Hematopoietic multipotent progenitor cell treated with erythropoietin and hydrocortisone succinate and interleukin-3 and kit ligand, for 4 days (in vitro differentiated cells): ENCODE measurements at places on chromosomes 13 and 19.

GRCh38 chr19:3065675-3066357 lies 3.5 kb upstream of the TLE5 start:
- DNase-seq, result peak; percentile 49

DNA sequence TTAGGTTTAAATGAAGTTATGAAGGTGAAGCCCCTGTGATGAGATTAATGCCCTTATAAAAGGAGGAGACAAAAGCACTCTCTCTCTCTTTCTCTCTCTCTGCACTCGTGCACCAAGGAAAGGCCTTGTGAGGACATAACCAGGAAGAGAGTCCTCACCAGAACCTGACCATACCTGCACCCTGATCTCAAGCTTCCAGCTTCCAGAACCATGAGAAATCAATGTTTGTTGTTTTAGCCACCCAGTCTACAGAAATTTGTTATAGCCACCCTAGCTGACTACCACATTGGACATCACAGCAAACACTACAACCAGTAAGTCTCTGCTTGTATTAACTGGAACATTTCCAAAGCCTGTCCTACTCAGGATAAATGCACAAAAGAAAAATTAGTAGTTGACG lies 34.7 kb upstream of the WDFY2 start:
- DNase-seq, result no peak

DNA sequence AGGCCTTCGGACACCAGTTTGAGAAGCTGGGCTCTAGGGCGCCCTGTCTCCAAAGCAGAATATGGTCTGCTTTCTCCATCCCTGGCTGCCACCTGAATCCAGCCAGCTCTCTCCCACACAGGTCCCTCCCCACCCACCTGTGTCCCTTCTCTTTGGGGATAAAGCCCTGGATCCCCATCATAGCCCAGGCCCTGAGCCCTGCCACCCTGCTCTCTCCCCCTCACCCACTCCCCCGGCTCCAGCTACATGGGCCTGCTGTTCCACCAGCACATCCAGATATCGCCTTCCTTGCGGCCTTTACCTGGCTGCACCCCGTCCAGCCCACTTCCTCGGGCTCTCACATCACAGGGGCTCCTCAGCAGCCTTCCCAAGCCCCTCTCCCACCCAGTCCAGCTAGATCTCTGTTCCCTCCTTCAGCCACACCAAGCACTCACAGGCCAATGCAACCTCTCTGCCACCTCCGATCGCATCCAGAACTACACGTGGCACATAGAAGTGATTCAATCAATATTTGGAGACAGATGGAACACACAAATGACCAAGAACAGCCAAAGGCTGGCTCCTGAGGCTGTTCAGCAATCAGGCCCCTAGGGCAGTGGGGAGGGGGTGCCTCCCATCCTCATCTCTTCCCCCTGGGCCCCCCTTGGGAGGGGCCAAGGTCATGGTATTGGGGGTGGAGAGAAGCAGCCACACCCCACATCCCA lies 7.6 kb downstream of the AKT2 start:
- no peak for DNase-seq

- peak; percentile 24 for DNase-seq
These were observed 27.4 kb upstream of the TINCR start for GRCh38 chr19:5595129-5595528.

DNA sequence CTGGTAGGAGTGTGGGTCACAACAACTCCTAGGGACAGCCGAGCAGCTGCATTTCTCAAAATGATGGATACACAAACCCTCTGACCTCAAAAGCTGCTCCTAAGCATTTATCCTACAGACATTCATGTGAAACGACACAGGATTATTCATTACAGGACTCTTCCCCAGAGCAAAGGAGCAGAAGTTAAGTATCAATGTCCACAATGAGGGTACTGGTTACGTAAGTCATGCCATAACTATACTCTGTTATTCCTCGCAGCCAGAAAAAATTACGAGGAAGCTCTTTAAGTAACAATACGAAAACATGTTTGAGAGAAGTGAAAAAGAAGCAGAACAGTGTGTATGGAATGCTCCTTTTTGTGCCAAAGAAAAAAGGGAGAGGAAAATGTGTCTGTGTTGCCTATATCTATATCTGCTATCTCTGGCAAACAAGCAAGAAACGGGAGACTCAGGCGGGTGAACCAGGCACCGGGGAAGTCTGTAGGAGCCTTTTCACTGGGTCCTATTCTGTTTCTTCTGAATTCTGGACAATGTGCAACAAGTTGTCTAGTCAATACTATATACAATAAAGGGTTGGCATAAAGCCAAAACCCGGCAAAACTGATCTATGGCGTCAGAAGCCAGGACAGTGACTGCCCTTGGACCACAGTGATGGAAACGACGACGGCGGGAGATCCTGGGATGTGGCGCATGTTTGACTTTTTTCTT lies 1.3 kb downstream of the ISOC2 start:
- peak; percentile 36 for DNase-seq

- no peak for DNase-seq
These were observed 4.4 kb upstream of the SBK3 start for GRCh38 chr19:55549500-55550320.

DNA sequence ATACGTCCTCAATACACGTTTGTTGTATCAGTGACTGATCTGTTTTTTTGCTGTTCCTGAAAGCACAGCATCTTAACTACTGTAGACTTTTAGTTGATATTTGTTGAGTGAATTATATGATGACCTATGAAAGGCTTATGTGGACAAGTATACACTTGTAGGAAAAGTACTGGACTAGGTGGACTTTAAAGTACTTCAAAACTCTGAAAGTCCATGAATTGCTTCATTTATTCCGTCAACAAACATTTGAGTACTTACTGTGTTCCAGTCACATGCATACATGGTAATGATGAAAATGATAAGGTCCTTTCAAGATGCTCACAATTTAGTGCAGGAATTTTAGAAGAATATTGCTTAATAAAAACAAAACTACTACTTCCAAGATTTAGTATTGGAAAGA lies 3.1 kb downstream of the WDFY2 start:
- no peak for DNase-seq

- DNase-seq, result no peak
These were observed 103.5 kb downstream of the SUCLA2 start for GRCh38 chr13:47897411-47898050.

GRCh38 chr19:16247353-16248182 lies 49.9 kb downstream of the AP1M1 start:
- peak; percentile 89 for DNase-seq

DNA sequence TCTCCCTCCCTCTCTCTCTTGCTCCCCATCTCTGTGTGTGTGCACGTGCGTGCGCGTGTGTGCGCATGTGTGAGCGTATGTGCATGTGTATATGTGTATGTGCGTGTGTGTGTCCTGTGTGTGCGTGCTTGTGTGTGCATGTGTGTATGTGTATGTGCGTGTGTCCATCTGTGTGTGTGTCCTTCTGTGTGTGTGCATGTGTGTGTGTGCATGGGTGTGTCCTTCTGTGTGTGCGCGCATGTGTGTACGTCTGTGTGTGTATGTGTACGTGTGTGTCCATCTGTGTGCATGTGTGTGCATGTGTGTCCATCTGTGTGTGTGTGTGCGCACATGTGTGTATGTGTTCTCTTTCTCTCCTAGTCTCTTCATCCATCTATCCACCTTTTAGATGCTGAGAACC lies 12.2 kb downstream of the SLC8A2 start:
- DNase-seq, result no peak

DNA sequence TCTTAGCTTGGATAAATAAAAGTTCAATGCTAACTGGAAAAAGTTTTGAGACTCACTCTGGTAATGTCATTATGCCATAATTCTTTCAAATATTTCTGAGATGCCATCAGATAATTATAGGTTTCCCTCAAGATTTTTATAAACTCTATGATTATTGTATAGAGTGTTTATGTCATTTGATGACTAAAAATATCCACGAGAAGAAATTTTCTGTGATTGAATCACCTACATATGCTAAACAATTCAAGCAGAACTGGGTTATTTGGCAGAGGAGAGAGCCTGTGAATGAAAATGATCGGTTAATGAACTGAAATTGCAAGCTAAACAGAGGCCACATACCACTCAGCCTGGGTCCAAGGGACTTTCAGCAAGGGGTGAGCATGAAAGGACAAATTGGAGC lies 92.6 kb upstream of the TSC22D1 start:
- DNase-seq, result no peak

GRCh38 chr19:19531951-19532805 lies 3.5 kb downstream of the YJEFN3 start:
- DNase-seq, result peak; percentile 84

GRCh38 chr19:53112286-53112685 lies 9.1 kb upstream of the ZNF160 start:
- DNase-seq, result no peak
